MCF 10A (cell line): ENCODE measurements at places on chromosomes 5 and 9. TPM values are rescaled to one million over a fixed set of nuclear protein-coding genes. Genes with fewer than 3 reads are reported as not detected.

Gene SLC6A3
- total RNA-seq = not detected in 2 replicates

Gene MEF2C
- 0.05 and 0.07 TPM in 2 replicates for total RNA-seq

DNA sequence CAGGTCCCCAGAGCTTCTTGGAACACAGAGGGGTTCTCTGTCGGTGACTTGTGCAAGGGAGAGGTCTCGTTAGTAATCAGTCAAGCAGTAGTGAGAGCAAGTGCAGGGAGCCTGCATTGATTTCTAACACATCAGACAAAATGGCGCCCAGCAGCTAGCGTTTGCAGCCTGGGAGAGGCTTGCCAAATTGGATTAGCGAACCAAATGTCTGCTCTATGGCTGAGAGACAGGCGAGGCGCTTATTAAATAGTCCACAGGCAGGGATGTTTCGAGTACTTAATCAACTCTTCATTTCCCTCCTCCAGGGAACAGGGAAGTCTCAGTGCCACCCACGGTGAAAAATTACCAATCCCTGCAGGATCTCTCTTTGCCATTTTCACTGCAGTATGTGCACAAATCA is 131.4 kb upstream of the SHB start:
- DNase-seq = no peak
- H3K4me1 ChIP-seq = peaks cover 11% of the 10 kb centered on the region
- H3K27me3 ChIP-seq = peaks cover 10% of the 10 kb centered on the region
- no peak overlapping the region for H3K4me3 ChIP-seq

GRCh38 chr5:132376694-132377641 is 7.5 kb downstream of the SLC22A5 start:
- H3K36me3 ChIP-seq = peaks cover 65% of the 10 kb centered on the region
- DNase-seq = no peak

DNA sequence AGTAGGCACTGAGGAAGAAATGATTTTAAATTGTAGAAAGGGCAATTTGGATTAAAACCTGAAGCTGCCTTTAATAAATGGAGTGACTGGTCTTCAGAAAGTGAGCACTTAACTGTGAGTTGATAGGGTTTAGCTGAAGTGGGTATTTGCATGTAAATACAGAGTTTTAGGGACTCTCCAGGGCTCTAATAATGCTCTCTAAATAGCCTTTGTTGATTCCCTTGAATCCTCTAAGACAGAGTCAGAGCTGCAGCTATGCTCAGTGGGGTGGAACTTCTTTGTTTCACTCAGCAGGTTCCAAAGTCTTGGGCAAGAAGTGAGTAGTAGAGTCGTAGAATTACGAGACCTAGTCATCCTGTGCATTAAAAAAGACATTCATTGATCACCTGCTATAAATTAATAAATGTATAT is 21.4 kb downstream of the GLRA1 start:
- peaks cover 6% of the 10 kb centered on the region for H3K27me3 ChIP-seq
- H3K4me1 ChIP-seq = no peaks in the 10 kb centered on the region
- no peak overlapping the region for H3K27ac ChIP-seq

Gene RASGRF2
- not detected in 2 replicates for total RNA-seq

DNA sequence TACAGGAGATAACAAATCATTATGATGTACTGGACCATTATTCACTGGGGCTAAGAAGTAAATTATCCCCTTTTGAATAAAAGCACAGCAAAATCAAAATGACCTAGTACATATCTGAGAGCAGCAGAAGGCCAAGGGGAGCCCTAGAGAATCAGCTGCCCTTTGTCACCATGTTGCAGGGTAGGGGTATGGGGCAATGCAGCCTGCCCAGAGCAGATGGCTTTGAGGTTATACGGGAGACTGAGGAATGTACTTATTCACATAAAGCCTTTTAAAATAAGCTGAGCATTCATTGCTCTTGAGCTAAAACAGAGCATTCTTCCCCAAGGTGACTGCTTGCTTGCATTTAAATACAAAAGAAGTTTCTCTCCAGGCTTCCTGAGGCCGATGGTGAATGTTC is 2.6 kb upstream of the TNFAIP8 start:
- no peak overlapping the region for H3K27ac ChIP-seq
- no peaks in the 10 kb centered on the region for H3K27me3 ChIP-seq
- no peak overlapping the region for H3K4me3 ChIP-seq
- H3K4me1 ChIP-seq = peaks cover 22% of the 10 kb centered on the region
- DNase-seq = no peak
- H3K36me3 ChIP-seq = no peaks in the 10 kb centered on the region

GRCh38 chr5:2750758-2751464 is 566 bp downstream of the IRX2 start:
- no peak for DNase-seq
- H3K36me3 ChIP-seq = peaks cover 60% of the 10 kb centered on the region
- peaks cover 13% of the 10 kb centered on the region for H3K4me1 ChIP-seq
- peak overlapping the region; percentile 82 for H3K4me3 ChIP-seq
- H3K27ac ChIP-seq = peak overlapping the region; percentile 95
- no peaks in the 10 kb centered on the region for H3K27me3 ChIP-seq

DNA sequence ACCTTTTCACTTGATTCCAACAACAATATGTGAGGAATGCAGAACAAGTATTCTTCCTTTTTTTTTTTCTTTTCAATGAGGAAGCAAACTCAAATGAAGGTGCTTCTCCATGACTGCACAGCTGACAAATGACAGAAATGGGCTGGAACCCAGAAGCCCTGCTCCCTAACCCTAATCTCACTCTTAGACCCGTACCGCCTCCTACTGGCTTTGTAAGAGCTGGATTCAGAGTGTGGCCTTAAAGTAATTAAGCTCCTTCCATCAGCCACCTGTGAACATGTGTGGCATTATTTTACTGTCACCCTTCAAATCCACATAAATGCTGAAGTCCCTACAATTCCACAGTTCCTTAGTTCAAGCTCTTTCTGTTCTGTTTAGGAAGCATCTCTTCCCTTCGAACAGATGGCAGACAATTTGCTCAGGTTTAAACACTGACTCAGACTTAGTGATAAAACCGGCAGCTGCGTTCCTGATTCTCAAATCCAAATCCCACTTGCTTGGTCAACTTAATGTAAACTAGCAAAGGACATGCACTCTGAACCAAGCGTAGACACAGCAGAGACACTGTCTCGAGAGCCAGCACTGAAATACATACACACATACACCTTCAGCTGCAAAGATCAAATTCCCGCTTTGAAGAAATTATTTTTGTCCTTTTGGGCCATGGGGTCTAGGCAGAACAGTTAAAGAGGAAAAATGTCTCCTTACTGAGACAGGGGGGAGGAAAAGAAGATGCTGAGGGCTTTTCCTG is 316.7 kb upstream of the TLE4 start:
- DNase-seq = peak; percentile 33
- H3K36me3 ChIP-seq = no peaks in the 10 kb centered on the region
- H3K4me3 ChIP-seq = no peak overlapping the region
- H3K4me1 ChIP-seq = no peaks in the 10 kb centered on the region
- no peak overlapping the region for H3K27ac ChIP-seq

GRCh38 chr9:36319806-36320205 is 61.6 kb upstream of the GNE start:
- no peak overlapping the region for H3K27ac ChIP-seq
- H3K27me3 ChIP-seq = no peaks in the 10 kb centered on the region
- no peak for DNase-seq
- H3K36me3 ChIP-seq = peaks cover 12% of the 10 kb centered on the region
- H3K4me3 ChIP-seq = no peak overlapping the region

Gene ADRA1B
- 0.14 TPM in 1 of 2 replicates, not detected in the other for total RNA-seq

DNA sequence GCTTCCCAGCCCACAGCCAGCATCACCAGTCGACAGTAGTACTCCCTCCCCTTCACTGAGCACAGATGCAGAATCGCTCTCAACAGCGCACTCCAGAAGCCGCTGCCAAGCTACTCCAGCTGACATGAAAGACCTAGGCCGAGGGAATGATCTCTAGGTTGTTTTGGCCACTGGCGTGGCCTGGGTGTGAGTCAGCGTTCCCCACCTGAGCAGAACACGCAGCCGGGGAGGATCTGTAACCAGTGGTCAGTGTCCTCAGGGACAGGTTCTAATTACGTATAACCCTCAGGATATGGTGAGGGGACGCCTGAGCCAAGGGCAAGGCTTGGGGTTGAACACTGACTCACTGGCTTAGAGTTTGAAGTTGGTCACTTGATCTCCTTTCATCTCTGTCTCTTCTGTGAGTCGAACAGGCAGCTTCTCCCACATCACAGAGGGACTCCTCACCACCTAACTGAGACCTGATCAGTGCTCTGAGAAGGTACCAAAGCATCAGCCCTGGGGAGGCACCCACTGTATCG is 76.9 kb upstream of the IL17B start:
- no peaks in the 10 kb centered on the region for H3K36me3 ChIP-seq
- H3K4me1 ChIP-seq = peaks cover 13% of the 10 kb centered on the region
- peak overlapping the region; percentile 9 for H3K27ac ChIP-seq

- peak; percentile 98 for DNase-seq
- H3K27me3 ChIP-seq = no peaks in the 10 kb centered on the region
- peaks cover 80% of the 10 kb centered on the region for H3K4me1 ChIP-seq
- peak overlapping the region; percentile 98 for H3K27ac ChIP-seq
- peak overlapping the region; percentile 48 for H3K4me3 ChIP-seq
Observed at GRCh38 chr5:172903790-172904189, 55.4 kb upstream of the RPL26L1 start.

Gene CDC14B
- total RNA-seq = 7.0 and 9.3 TPM in 2 replicates

Gene CTSV
- 1.9 and 2.8 TPM in 2 replicates for total RNA-seq

GRCh38 chr9:109590966-109591365 is 92.9 kb upstream of the PTPN3 start:
- no peak overlapping the region for H3K4me3 ChIP-seq
- H3K27ac ChIP-seq = no peak overlapping the region
- no peak for DNase-seq
- no peaks in the 10 kb centered on the region for H3K27me3 ChIP-seq
- no peaks in the 10 kb centered on the region for H3K36me3 ChIP-seq
- H3K4me1 ChIP-seq = no peaks in the 10 kb centered on the region

Gene ADAMTS13
- 4.1 and 6.1 TPM in 2 replicates for total RNA-seq

GRCh38 chr5:143113461-143113860 is 290.0 kb downstream of the NR3C1 start:
- no peaks in the 10 kb centered on the region for H3K4me1 ChIP-seq
- no peak for DNase-seq
- H3K4me3 ChIP-seq = no peak overlapping the region
- H3K36me3 ChIP-seq = peaks cover 4% of the 10 kb centered on the region

- H3K36me3 ChIP-seq = no peaks in the 10 kb centered on the region
- no peaks in the 10 kb centered on the region for H3K27me3 ChIP-seq
- H3K27ac ChIP-seq = no peak overlapping the region
- peak overlapping the region; percentile 77 for H3K4me3 ChIP-seq
- DNase-seq = peak; percentile 70
Observed at GRCh38 chr5:112419986-112420864, 1.1 kb upstream of the EPB41L4A start.

DNA sequence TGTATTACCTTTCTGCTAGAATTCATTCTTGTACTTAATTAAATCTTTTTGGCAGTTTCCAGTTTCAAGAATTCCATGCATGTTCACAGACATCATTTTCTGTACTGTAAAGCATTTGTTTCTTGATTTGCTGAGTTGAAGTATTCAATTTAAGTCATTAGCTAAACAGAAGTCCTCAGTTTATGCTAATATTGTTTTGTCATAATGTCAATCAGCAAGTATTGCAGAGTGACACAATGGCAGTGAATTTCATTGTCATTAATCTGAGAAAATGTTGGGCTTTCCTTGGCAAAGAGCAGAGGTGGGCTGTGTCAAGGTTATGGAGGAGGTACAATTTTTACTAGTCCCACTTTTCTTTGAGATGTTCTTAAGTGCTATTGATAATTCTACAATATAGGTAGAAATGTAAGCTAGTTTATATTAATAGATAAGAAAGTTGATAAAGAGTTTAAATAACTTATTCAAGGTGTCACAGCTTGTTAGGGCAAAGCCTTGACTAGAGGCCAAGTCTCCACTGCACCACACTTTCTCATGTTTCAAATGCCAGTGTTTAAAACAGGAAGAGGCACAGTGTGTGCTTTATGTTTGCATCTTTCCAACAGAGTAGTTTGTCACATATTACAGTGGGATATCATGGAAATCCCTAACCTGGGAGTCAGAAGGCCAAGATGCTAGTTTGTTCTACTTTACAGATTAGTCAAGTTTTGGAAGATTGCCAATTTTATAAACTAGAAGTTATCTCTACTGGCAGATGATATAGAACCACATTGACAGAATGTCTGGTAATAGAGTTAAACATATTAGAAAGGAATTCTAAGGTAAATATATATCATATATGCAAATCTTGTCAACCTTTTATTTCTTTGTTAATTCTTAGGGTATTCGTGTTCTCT is 56.3 kb downstream of the SLF1 start:
- no peak overlapping the region for H3K4me3 ChIP-seq
- H3K27me3 ChIP-seq = no peaks in the 10 kb centered on the region
- peak; percentile 18 for DNase-seq
- no peaks in the 10 kb centered on the region for H3K36me3 ChIP-seq

Gene ANKDD1B
- 0.68 and 1.2 TPM in 2 replicates for total RNA-seq

DNA sequence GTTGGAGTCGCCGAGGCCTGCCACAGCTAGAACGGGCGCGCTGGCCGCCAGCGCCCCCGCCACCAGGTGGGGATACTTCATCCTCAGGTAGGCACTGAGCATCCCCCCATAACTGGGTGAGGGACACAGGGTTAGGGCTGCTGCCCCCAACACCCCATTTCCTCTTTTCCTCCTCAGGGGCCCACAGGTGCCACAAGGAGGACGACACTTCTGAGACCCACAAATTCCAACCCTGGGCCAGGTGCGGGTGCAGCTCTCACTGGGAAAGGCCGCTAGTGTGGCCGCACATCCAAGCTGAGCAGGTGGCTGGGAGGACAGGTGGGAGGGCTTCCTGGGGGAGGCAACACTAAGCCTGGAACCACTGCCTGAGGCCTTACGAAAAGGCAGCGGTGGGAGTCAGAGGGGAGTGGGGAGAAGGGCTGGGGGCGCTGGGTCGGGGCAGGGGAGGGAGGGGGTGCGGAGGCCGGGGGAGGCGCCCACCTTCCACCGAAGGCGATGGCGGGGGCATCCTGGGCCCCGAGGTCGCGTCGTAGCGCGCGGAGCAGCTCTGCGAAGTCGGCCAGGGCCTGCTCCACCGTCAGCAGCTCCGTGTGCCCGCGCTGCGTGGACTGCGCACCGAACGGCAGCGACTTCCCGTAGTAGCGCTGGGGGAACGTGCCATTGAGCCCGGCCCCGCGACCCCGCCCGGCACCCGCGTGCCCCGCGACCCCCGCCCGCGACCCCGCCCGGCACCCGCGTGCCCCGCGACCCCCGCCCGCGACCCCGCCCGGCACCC is 961 bp downstream of the DPP7 start:
- no peaks in the 10 kb centered on the region for H3K27me3 ChIP-seq
- peak overlapping the region; percentile 62 for H3K4me3 ChIP-seq
- no peak for DNase-seq
- no peak overlapping the region for H3K27ac ChIP-seq
- no peaks in the 10 kb centered on the region for H3K4me1 ChIP-seq
